ENCODE measurements at places on chromosomes 1 and 21.

- peak; percentile 80 for DNase-seq
Measured at GRCh38 chr21:45535341-45536081, 6.7 kb downstream of the SLC19A1 start.

DNA sequence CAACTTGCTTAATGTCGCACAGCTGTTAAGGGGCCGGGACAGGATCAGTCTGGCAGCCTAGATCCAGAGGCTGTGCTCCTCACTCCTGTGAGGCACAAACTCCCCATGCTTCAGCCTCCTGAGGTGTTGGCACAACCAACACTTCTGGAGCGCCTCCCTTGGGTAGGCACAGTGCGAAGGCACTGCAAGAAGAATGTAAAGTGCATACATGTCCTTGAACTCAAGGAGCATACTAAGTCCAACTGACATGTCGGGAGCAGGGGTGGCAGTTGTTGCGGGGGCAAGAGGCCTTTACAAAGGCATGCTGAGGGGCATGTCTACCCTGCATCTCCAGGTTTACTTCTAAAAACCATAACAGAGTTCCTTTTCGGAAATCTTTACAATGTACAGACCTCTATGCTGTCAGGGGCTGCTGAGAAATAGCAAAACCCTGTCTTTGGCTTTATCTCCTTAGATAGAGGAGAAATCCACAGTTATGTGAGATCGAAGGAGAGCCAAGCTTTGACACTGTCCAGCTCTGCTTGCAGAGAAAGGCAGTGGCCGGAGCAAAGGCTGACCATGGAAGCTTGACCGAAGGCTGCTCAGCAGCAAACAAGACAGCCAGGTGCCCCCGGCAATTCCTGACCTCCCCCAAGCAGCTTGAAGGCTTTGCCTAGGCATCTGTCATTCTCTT is 93.9 kb downstream of the CDC7 start:
- no peak for DNase-seq

GRCh38 chr1:236465959-236466303 is 57.9 kb upstream of the LGALS8 start:
- no peak for DNase-seq

DNA sequence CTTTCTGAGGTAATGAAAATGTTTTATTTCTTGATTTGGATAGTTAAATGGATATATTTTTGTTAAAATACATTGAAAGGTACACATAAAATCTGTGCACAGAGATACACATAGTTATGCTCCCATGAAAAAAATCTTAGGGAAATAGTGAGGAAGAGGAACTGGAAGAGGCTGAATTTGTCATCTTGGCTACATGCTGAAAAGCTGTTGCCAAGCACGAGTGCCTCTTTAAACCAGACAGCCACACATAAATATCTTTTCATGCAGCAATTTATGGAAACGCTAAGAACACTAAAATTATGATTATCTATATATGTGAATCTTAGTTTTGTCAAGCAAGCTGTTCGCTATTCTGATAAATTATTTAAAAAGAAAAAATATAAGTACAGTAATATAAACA is 12.8 kb upstream of the ADAR start:
- DNase-seq = peak; percentile 37

DNA sequence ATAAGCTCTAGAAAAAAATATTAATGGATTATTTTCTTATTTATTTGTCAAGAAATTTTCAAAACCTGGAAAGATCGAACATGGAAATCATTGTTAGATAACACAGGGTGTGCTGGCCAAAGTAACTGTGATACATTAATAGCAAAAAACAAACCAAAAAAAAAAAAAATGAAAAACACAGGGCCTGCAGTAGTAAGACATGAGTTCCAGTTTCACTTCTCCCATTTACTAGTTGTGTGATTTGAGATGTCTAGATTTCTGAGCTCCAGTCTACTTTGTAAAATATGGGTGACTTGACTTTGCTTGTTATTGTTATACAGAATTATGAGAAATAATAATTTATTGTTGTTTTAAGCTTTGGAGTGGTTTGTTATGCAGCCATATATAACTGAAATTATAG is 13.6 kb downstream of the FAM177B start:
- DNase-seq = no peak

DNA sequence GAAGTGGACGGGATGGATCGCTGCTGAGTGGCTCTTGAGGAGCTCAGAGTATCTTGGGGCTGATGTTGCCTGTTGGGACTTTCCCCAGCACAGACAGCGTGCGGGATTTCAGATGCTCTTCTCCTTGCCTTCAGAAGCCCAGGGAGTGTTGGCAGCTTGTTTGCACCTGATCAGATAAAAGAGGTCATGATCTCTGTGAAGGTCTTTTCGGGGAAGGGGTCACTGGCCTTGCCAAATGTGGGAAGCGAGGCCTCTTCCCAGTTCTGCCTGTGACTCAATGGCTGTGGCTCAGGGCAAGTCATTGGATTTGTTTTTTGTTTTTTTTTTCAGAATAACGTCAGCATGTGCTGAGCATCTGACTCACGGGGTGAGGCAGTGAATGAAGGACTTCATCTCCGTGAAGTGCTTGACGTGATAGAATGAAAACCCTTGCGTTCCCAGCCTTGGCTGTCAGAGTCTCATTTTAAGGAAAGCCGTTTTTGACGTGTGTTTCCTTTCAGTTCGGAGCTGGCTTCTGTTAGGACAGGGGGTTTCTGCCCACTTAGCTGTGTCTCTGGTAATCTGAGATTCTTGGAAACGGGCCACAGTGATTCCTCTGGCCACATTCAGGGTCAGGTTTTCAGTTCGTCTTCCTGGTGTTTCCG is 46.7 kb downstream of the GALNT2 start:
- DNase-seq = peak; percentile 27

DNA sequence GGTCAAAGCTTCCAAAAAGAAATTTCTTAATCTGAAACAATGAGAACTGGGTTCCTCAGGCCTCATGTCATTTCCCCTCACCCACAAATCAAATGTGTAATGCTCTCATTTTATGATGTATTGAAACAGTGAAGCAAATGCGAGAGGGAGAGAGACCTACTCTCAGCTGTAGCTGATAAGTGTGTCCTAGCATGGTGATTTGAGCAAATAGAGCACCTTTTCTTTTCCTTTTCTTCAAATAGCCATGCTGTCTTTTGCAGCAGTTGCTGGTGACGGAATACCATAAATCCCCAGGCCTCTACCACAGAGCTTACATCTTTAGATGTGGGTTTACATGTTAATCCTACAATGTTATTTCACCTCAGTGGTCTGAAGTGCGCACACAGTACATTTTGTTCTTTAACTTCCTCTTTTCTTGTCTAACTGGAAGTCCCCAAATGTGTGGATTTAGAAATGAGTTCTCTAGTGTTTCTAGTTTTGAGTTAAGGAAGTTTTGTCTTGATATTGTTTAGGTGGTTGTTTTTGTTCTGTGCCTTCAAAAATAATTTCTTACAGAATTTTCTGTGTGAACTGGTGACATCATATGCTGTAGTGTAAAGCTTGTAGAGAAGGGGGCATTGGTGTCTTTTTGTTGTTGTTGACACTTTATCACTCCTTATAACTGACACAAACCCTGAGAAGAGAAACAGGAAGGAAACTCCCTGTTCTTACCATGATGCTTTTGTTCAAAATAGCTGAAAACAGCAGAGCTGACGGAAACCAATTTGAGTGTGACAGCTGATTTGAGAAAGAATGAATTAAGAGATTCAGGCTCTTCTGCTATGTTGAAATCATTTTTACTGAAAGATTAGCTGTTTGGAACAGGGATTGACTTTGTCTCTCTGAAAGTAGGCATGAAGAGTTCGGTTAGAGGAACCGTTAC is 12.2 kb downstream of the SMAP2 start:
- peak; percentile 81 for DNase-seq

DNA sequence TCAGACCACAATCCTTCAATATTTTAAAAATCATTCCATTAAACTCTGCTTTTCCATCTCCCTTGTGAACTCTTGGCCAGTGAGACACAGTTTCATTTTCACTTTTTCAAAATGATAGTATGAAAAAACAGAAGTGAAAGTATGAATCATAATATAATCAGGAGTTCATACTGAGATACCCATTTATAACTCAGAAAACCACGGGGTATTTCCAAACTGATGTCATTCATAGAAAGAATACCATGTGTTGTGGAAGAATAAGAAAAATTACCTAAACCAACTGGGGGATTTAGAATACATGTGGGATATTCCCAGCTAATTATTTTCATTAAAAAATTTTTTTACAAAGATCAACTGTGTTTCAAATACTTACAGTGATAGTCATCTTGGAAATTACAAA is 149.9 kb downstream of the MRPL39 start:
- DNase-seq = peak; percentile 88

DNA sequence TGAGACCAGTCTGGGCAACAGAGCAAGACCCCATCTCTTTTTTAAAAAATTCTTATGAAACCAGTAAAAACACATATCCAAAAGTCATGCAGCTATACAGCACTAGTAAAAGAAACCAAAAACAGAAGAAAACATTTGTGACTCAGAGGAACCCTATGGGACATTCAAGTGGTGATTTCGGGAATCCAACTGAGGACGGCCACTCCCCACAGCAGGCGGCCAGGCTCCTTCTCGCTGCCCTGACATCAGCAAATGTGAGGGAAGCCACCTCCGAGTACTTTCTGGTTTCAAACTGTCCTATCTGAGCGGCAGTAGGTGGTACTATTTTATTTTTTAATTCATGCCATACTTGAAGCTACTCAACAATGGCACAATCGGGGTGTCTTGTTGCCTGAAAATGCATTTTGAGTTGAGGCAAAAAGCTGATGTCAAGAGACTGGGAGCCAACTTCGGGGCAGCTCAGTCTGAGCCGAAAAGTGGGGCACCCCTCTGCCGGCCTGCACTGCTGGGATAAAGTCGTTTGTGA is 3.3 kb downstream of the SUMO3 start:
- DNase-seq = no peak

GRCh38 chr1:152926091-152926490 is 17.7 kb downstream of the IVL start:
- peak; percentile 24 for DNase-seq

DNA sequence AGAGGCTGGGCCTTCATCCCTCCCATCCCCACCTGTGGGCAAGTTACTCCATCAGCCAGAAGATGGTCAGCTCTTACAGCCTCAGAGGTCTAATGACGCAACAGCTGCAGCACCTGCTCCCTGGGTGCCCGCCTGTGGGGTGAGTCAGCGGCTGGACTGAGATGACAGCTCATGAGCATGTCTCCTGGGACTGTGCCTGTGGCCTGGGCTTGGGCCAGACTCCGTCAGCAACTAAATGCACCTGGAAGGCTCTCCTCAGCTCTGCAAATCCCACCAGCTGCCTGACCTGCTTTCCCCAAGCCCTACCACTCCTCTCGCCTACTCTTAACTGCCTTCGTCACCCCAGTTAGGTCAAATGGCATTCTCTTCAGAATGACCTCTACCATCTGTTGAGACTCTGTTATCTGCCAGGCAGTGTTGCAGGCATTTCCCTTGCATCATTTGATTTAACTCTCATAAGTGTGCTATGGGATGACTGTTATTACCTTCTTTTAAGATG is 47.7 kb downstream of the ETS2 start:
- no peak for DNase-seq

Data from suppressor macrophage (primary cell).